Activated CD4-positive, CD25-positive, alpha-beta regulatory T cell (primary cell): ENCODE measurements at places on chromosomes 7 and 10.

DNA sequence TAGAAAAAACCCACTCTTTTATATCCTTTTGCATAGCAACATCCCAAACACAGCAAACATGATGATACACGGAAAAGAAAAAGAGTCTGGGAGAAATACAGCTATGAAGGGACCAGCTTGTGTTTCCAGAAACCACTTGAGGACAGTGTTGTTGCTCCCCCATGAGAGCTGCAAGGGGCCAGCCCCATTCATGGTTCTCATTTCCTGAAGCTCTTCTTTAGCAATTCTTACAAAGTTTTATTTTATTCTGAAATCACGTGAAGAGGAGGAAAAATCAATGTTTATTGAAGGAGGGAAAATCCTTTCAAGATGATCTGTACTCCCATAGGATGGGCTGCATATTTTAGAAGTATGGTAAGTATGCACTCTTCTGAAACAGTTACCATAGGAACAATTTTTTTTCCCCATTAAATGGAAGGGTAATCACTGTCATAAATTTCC, 17.5 kb upstream of the PRTFDC1 start:
- DNase-seq: no peak

GRCh38 chr7:55476852-55477780, 95.2 kb downstream of the VOPP1 start:
- no peak for DNase-seq

DNA sequence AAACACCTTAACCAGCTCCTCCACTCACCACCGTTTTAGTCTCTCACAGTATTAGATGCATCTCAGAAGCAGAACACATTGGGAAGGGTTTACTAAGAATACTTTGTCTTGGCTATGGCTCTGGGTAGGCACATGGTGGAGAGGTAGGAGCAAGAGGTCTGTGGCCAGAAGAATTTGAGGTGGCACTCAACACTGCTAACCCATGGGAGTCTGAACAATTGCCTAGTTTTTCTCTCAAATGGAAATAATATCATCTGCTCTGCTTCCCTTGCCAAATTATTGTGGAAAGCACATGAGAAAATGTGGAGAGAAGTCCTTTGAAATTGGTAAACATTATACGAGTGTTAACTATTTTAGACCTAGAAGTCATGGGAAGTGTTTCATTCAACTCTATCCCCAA, 214.3 kb downstream of the SKAP2 start:
- no peak for DNase-seq

- DNase-seq: no peak
These were observed 138.4 kb downstream of the ST7 start for GRCh38 chr7:117091721-117092120.

GRCh38 chr10:51596695-51597094, 102.7 kb downstream of the CSTF2T start:
- no peak for DNase-seq

DNA sequence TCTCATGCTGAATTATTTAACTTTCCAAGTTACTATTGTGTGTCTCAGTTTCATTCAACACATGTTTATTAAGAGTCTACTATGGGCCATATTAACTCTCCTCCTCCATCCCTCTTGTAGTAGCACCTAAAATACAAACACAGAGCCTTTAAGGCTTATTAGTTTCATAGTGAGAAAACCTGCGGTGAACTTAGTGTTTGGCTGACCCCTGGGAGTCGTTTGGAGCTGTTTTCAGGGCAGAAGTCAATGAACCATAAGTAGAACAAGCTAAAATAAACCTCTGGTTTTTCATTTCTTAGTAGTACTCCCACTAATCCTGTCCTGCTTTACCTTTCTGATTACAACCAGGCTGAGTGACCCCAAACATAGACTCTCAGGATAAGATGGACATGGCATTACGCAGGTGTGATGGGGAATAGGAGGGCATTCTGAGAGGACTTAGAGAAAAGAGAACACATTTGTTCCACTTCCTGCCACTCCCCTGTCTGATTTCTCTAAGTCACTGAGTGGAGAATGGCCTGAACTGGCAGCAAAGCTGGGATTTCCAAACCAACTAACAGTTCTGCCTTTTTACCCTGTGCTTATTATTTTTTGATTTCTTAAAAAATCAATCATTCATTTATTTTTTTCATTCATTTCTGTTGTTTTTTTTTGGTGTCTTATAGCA, 74.5 kb downstream of the LRMDA start:
- DNase-seq: no peak

GRCh38 chr10:22345301-22346095, at the start of gene SPAG6:
SPAG6 (plus strand) TSS chr10:22345496; CDS start chr10:22345612, 116 bp downstream.
- DNase-seq: no peak

DNA sequence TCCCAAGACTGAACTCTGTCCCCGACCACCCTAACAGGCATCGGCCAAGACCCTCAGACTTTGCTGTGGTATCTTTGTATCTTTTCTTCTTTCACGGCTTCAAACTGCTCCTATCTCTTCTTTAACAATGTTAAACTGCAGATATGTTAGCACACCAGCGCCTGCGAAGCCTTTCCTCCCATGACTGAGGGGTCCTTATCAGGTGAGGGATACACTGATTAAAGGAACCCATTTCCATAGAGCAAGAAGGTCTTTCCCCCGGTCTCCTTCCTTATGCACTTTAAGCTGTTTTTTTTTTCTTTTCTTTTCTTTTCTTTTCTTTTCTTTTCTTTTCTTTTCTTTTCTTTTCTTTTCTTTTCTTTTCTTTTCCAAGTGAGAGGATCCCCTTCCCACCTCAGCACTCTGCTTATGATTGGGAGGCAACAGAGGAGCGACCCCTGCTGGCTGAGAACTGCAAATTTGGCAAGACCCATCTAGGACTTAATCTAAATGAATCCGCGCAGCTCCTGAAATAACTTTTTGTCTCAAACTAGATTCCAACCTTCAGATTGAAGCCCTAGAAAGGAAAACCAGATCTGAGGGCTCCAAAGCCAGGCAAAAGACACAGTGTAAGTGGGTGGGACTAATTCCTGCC, 109.9 kb downstream of the ITGB8 start:
- DNase-seq: no peak

- no peak for DNase-seq
These were observed 290.2 kb upstream of the CDC14C start for GRCh38 chr7:48634116-48634632.

DNA sequence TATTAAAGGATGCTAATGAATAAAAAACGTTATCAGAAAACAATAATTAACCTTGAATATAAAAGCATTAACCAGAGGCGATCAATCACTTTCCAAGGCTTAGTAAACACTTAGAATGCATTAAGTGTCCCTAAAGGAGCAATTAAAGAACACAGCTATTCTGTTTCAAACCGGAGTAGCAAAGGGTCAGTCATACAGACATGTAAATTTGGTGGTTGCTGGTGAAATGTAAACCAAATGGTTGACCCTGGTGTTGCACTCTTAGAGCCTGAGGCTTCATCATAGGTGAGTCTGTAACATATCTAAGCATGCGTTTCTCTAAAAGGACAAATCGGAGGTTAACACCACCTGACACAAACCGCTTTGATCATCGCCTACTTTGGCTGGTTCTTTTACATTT, 1280.1 kb downstream of the TYW1 start:
- DNase-seq: no peak

DNA sequence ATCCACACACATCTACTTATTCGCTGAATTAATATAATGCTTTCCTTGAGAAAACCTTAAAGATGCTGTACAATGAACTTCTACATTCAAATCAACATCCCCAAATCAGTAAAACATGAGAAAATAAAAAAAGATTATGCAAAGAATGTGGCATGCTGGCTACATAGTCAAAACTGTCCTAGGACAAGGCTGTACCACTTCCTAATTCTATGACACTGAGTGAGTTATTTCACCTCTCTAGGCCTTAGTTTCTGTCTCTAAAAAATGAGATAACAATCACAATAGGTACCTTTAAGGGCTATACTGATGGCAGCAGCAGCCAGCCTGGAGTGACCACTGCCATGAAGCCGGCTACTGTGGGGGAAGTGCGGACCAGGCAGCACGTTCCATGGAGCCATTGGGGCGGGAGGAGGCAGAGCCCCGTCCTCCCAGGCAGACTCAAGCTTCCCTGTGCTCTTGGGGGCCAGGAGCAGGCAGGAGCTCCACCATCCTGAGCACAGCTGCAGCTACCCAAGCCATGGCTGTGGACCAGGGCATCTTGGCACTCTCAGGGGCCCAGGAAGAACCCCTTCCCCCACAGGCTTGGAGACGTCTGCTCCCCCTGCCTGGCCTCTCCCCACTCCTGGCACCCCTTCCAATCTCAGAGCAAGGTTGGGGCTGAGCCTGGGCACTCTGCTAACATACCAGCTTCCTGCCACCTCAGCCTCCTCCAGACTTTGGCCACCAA, 110.2 kb downstream of the ELAPOR2 start:
- no peak for DNase-seq

DNA sequence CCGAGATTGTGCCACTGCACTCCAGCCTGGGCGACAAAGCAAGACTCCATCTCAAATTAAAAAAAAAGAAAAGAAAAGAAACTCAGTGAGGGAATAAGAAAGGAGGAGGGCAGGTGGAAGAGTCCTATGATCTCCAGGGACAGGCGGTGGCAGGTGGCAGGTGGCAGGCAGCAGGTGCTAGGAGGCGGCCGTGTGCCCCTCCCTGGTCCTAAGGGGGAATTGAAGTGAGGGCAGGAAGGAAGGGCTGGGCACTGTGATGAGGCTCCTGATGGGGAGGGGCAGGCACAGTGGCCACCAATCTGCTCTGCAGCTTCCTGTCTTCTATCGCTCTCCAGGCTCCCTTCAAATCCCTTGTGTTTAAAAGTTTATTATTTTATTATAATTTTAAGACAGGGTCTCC, 41.2 kb upstream of the UBE3C start:
- no peak for DNase-seq

DNA sequence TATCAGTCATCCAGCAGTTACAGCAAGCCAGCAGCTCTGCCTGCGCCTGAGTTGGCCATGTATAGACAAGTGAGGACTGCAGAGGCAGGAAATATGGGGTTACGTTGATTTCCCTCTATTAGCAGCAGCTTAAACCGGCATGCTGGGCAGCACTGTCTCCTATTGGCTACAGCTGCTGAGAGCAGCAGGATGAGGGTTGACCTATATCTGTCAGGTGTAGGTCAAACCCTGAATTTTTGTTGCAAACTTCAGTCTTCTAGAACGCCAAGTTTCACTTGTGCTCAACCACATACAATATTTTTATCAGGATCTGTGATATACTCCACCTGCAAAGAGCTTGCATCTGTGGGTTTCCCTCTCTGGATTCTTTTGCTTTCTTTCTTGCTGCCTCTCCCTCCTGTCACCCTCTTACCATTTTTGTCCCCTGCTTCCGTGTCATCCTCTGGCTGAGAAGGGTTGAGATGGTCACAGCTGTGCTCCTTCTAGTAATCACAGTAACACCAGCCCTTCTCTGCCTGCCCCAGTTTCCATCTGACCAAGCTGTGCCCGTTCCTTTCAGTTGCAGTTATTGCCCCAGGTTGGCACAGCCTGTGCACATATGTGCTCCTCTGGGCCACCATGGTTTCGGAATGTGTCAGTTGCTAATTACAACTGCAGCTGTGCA, 23.8 kb upstream of the GLCCI1 start:
- peak; percentile 3 for DNase-seq

DNA sequence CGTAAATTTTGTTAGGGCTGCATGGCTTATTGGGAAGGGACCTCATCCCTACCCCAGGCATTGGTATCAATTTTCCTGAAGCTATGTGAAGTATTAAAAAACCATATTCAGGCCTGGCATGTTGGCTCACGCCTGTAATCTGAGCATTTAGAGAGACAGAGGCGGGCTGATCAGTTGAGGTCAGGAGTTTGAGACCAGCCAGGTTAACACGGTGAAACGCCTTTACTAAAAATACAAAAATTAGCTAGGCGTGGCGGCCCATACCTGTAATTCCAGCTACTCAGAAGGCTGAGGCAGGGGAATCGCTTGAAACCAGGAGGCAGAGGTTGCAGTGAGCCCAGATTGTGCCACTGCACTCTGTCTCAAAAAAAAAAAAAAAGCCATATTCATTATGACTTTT, 7.1 kb downstream of the TASOR2 start:
- no peak for DNase-seq

GRCh38 chr10:130141460-130141859, 5.3 kb downstream of the GLRX3 start:
- DNase-seq: no peak

GRCh38 chr7:17269341-17270221, 28.9 kb upstream of the AHR start:
- DNase-seq: no peak

DNA sequence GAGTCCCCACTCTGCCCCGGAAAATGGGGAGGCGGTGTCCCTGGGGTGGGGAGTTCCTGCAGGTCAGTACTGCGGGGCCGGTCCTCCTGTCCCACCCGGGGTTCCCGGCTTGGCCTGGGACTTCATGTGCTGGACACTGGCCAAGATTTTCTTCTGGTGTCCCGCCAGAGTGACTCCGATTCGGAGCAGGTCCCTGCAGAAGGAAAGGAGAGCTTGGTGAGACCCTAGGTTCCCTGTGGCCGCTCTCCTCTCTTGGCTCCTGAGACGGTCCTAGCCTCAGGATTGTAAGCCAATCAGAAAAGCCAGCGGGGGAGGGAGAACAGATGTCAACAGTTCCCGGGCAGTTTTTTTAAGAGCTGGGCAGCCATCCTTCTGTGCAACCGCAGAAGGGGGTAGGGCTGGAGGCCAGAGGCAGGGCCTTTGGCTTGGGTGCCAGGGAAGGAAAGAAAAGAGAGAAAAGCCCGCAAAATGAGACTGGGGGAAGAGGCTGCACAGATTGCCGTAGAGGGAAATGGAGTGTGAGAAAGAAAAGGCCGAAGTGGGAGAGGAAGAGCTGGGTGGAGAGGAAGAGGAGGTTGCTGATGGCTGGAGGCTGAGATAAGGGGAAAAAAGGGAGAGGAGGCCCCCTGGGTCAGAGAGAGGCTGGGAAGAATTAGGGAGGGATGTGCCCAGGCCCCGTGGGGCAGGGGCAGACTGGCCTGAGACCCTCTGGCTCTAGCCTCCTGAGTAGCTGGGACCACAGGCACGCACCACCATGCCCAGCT, 23.7 kb downstream of the EPHB4 start:
- no peak for DNase-seq

DNA sequence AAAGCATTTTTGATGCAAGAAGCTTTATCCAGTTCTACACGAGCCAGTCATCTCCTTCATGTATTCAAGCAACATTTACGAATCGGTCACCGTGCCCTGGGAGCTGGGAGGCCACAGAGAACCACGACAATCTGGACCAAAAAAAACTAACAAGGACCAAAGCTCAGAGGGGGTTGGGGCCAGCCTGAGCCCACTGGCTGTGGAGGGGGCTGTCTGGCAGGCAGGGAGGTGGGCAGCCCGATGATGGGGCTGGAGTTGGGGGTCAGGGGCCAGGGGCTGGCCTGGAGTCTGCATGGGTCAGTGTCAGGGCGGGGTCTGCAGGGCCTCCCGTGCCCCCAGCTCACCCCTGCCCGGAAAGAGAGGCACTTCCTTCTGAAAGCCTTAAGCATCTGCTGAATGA, 12.5 kb upstream of the GRIFIN start:
- no peak for DNase-seq
